ENCODE measurements at places on chromosomes 3 and 15.

DNA sequence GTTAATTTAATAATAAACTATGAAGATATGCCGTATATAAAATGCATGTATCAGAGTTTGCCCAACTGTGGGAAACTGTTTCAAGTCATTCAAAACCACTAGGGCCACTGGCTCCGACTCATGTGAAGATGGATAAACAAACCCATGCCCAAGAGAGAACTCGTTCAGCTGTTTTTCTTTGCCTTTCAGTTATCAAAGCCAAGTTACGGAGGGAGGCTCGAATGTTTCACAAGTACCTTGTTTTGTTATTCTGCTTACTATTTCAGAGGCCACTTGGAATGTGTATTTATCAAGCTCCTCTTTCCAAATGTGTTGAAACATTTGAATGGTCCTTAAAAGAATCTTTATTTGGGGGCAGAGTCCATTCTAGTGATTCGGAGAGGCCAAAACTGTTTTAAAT, 82.1 kb downstream of the DUT start:
- no peak for DNase-seq

DNA sequence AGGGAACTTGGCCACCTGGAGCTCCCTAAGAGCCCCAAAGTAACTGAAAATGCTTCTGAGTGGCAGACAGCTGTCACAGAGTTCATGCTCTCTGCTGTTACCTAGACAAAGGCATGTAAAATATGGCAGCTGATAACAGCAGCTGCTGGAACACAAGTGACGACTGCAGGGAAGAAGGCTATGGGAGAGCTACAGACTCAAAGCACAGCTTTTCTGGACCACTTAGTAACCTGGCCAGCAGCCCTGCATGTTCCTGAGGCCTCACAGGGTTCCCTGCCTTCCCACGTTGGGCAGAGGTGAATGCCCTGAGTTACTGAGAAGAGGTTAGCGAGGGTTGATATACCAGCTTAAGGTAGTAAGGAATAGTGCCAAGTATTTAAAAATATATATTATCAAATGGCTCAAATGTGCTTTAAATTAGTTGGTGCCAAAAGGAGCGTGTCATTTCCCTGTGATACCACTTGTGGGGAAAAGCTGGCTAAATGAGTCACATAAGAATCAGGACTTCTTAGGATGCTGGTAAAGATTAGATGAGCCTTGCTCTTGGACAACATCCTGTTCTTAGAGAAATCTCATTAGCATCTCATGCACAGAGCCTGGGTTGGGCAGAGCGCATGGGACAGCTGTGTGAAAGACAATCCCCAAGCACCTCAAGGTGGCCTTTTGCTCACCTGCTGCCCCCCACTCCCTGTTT, 76.4 kb upstream of the SCN5A start:
- DNase-seq, result no peak

- DNase-seq, result peak; percentile 51
These were observed 36.2 kb upstream of the LDHAL6B start for GRCh38 chr15:59170295-59171066.

- no peak for DNase-seq
These were observed 252.4 kb upstream of the C2CD4B start for GRCh38 chr15:62417439-62417838.

- no peak for DNase-seq
These were observed 185.2 kb upstream of the CFAP20DC start for GRCh38 chr3:59234884-59235633.
